ENCODE measurements at places on chromosomes 2 and 18. TPM values are rescaled to one million over a fixed set of nuclear protein-coding genes. Genes with fewer than 3 reads are reported as not detected.

The CNRIP1 gene
- total RNA-seq: 39.8 TPM

The M1AP gene
- not detected for total RNA-seq

The CD8B2 gene
- not detected for total RNA-seq

The C2orf72 gene
- 0.33 TPM for total RNA-seq

The LYPD1 gene
- total RNA-seq: 0.17 TPM

The LAMA1 gene
- 24.9 TPM for total RNA-seq

The HOXD3 gene
- not detected for total RNA-seq

The FBXO36 gene
- total RNA-seq: 3.5 TPM

The IL1R2 gene
- total RNA-seq: 1.0 TPM

The ANKRD44 gene
- 4.9 TPM for total RNA-seq

DNA sequence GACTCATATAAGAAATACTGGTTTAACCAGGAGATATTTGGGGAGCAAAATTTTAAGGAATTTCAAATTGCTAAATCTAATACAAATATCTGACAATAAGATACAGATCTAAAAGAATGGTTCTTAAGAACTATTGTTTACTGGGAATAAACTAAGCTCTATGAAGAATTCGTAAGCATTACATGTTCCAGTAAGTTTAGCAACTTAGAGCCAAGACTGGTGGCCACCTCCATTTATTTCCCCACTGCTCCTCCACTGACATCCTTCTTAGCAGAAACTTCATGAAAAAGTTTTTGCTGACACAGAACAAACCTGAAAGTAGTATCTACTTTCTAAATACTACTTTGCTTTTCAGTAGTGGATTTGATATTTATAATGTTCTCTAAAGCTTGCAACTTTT lies 83.0 kb downstream of the ACSL3 start:
- DNase-seq: peak; percentile 48

DNA sequence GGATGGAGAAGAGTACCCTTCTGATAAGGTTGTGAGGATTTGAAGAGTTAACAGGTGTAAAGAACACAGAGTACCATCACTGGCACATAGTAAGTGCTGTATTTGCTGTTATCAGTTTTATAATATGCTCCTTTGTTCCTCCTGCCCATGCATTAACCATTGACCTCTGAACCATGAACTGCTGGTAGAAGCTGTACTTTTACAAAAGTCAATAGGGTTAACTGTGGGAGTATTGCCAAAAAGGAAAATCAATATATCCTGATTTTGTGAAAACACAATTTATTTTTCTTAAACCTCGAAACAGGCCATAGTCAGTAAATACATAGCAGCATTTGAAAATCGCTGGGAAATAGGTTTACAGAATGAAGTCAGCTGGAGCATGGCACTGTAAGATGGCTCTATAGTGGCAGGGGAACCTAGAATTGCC lies 18.9 kb upstream of the ACAA2 start:
- DNase-seq: no peak

GRCh38 chr2:113707106-113707505 lies 49.3 kb downstream of the SLC35F5 start:
- peak; percentile 49 for DNase-seq

GRCh38 chr2:198546122-198546521 lies 741.7 kb downstream of the PLCL1 start:
- DNase-seq: peak; percentile 31

DNA sequence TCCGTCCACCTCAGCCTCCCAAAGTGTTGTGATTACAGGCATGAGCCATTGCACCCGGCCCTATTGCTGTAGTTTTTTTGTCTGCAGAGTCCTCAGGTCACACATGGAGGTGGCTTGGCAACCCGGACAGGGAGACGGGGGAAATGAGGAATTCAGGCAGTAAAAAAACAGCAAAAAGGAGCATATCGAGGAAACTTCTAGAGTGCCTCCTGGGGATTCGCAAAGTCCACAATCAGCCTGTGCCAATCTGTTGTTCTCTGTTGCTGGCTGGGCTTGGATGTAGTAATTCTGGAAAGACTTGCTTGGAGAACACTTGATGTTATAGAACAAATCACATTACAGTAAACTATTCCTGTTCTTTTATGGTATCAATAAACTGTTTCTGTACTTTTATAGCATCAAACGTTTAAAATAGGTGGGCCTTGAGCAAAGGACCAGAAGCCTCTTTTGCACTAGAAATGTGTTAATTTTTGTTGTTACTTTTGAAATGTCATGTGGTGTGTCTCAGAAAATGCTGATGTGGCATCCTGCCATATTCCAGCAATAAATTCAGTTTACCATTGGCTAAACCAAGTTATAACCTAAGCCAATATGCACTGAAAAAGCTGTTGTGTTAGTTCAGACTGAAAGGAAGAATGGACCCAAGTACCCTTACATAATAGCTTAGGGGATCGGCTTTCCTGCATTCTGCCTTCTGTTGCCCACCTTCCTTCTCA lies 14.4 kb downstream of the ELAC1 start:
- DNase-seq: no peak

DNA sequence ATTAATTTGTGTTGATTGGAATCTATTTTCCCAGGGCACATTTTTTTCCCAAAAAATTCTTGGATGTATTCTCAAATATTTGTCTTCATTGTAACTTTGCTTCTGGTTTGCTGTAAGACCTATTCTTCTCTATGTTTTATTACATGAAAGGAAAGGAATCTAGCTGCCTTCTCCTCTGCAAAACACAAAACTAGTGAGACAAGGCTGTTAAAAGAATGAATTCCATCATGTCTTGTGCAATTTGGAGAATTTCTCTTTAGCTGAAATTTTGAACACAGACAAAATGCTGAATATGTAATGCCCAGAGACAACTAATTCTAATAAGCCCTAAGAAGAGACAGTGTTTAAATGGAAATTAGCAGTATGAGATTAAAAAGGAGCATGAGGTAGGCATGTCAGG lies 275.9 kb downstream of the CDH20 start:
- DNase-seq: no peak

DNA sequence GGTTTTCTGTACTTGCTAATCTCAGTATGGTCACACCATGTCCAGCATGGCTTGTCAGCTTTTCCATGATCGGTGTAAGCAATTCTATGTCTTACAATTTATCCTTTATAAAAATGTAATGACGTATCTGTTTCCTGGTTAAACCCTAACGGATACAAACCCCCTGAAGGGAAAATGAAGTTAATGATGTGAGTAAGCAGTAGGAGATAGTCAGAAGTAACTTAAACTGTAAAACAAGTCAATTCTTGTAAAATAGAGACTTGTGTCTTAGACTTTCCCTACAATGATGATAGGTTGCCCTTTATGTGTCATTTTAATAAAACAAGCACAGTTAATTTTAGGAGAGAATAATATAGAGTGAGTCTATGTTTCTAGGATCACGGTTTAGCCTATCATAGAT lies 1365.9 kb upstream of the SLC39A10 start:
- no peak for DNase-seq

GRCh38 chr2:40456926-40457325 lies 5.0 kb upstream of the SLC8A1 start:
- no peak for DNase-seq

DNA sequence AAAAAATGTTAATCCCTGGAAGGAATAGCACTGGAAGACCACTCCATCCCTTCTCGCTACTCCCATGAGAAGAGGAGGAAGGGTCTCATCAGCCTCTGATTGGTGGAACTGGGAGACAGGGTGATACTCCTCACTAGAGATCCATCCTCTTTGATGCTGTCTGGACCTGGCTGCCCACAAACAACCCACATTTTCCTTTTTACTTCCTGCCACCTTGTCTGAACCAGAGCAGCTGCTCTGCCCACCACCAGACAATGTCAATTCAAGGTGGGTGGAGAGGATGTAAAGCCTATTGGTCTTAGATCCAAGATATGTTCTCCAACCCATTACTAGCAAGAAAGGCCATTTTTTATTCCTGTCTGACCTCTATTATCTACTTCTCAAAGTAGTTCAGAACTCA lies 246.9 kb upstream of the TANK start:
- no peak for DNase-seq

DNA sequence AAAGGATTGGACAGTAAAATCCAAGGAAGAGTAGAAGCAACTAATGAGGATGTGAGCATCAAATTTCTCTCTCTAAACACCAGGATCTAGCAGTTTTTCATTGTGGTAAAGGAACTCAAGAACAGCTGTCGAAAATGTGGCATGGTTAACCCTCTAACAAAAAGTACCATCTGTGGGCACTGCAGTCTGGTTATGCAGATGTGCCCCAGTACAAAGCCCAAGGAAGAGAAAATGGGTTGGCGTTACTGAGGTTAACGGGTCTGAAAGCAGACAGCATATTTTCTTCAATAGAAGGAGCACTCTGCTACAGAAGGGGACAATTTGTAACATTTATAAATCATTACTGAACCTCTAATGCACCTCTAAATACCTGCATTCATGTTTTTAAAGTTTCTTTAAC lies 253.0 kb upstream of the HNRNPA3 start:
- DNase-seq: no peak

DNA sequence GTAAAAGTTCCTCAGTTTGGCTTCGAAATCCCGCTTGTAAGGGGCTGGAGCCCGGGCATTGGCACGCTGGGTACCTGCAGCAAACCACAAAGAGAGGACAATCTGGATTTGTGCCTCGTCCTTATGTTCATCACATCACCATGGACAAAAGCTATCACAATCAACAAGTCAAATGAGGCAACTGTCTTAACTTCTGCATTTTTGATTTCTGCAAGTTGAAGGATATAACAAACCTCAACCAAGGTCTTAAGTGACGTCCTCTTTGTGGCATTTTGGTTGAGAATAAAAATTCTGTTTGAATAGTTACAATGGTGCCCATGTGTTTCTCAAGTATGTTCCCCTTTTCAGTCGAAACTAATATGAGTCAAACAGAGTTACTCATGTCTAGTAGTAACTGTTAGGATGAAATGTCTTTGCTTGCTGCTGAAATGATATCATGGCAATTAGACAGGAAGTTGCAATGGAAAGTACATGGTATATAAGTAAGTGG lies 70.8 kb upstream of the STK17B start:
- peak; percentile 28 for DNase-seq

GRCh38 chr2:223947711-223948205 lies 2.6 kb upstream of the WDFY1 start:
- no peak for DNase-seq

- no peak for DNase-seq
Observed at GRCh38 chr2:8692783-8693156, 10.9 kb downstream of the ID2 start.

GRCh38 chr2:25184254-25184653 lies 15.9 kb upstream of the POMC start:
- DNase-seq: no peak

DNA sequence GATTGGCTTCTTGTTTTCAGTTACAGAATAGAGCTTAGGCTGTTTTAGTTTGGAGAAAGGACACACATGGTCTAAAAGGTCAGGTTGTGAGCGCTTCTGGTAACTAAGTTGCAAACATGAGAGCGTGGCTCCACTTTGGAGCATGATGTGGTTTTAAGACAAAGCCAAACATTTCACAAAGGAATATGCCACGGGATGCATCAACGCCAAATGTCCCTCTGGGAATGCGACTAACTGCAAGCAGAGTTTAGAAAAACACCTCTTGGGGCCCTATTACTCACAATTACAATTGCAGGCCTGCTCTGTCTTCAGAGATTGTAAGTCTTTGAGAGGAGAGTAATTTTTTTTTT lies 25.4 kb downstream of the MYO7B start:
- no peak for DNase-seq

- peak; percentile 85 for DNase-seq
Observed at GRCh38 chr2:172404824-172405223, 22.6 kb upstream of the ITGA6 start.

GRCh38 chr2:17958466-17959092 lies 80.1 kb downstream of the KCNS3 start:
- no peak for DNase-seq

- no peak for DNase-seq
Observed at GRCh38 chr2:47227532-47228279, 72.6 kb upstream of the STPG4 start.
